CD4-positive, alpha-beta T cell treated with Interleukin-6 for 4 hours (primary cell): ENCODE measurements at places on chromosomes 12 and 14.

DNA sequence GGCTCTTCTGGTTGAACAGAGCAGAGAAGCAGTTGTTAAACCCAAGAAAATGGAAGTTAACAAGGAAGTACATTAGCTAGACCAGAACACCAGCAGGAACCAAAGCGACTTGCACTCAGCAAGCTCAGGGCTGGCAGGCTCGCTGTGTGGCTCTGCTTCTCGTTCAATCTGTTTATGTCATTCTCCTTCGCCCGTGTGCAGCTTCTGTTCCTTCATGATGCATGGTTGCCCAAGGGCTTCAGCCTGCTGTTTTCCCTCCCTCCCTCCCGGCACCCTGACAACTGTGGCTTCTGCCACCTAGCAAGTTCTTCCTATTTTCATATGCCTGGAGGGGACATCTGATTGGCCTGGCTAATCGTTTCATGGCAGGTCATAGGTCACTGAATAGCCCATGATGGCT lies 25.3 kb downstream of the PIGH start:
- DNase-seq, result no peak

- no peak for DNase-seq
Measured at GRCh38 chr14:60756847-60757246, 22.3 kb downstream of the MNAT1 start.

- DNase-seq, result peak; percentile 68
Measured at GRCh38 chr14:34043627-34044372, 92.9 kb upstream of the EGLN3 start.

GRCh38 chr12:74401035-74401434 lies 136.6 kb upstream of the ATXN7L3B start:
- DNase-seq, result no peak

DNA sequence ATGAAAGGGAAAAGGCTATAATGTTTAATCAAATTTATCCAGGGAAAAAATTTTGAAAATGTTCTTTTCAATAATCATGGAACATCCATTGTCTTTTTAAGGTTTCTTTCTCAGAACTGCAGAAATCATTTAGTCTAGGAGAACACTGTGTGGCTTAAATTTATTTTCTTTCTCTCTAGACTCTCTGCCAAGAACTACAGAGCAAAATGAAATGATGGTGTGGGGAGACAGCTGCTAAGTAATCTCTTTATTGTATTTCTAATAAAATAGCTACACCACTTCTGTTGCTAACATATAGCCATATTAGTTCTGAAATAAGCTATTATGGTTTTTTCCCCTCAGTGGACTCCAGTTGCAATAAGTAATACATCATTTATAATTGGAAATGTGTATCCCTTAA lies 120.9 kb downstream of the EFCAB11 start:
- no peak for DNase-seq

DNA sequence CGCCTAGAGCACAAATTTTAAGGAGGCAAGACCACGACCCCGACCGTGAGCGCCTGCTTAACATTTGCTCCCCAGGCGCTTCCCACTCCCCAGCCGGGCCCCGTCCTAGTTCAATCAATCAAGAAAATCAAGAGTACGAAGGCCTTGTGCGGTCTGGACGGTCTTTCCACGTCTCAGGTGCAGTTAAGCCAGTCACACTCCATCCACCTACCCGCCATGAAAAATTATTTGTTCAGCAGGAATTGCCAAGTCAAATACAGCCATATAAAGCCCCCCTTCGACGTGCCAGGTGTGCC lies 603 bp upstream of the LRR1 start:
- no peak for DNase-seq

GRCh38 chr12:573232-573631 lies 90.0 kb downstream of the NINJ2 start:
- DNase-seq, result no peak

GRCh38 chr14:64272019-64272418 lies 22.2 kb downstream of the ESR2 start:
- no peak for DNase-seq

DNA sequence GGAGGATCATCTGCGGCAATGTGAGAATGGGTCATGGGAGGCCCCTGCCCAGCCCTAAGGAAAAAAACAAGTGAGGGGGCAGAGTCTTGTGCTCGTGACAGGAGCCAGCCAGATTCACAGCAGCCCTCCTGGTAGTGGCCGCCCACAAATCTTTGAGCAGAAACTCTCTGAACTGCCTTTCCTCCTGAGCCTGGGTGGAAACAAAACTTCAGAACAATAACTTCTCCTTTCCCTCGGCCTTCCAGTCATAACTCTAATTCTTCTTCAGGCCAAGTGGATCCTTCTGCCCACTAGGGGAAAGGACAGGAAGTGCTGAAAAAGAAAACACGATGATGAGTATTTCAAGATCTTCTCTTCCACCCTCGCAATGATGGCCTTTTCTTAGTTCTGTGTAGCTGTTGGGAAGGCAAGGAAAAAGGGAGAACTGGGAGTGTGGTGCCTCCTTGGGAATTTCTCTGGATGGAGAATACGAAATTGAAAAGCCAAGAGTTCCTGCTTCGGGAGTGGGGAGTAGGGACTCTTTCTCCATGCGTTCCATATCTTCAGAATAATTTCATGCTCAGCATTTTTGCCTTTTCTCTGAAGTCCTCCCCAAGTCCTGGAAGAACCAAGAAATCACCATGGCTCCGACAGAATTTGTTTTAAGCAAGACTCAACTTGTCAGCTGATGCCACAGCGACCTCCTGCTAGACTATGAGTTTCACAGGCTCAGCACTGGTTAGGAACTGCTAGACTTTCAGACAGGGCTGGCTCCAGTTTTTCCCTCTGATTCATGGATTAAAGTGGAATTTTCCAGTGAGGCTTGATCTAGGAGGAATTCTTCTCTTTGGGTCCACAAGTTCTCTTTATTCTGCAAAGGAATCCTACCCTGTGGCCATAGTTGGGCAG lies 188.9 kb downstream of the CAND1 start:
- no peak for DNase-seq

DNA sequence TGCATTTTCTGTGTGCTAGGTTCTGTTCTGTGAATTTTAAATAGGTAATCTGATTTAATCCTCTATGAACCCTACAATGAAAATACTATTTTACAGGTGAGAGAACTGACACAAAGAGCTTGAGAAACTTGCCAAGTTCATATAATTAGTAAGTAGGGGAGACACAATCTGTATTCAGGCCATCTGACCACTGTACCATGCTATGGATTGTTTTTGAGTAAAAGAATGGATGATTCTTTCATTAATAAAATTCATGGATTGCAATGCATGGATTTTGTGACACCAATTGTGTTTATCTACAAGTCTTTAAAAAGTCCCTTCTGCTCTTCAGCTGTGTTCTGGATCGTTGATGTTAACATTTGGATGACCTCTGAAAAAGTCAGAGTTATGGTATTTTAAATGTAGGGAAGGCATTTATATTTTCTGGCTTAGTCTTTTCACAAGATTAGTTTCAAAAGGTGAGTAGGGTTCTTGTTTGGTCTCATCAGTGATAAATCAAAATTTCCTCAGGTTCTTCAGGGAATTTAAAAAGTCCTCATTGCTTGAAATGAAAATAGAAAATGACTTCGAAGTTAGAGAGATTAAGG lies 15.4 kb upstream of the DYRK2 start:
- no peak for DNase-seq

- DNase-seq, result no peak
Measured at GRCh38 chr12:116318576-116319232, 41.2 kb upstream of the MED13L start.

- DNase-seq, result no peak
Measured at GRCh38 chr12:21751517-21751916, 23.0 kb downstream of the KCNJ8 start.

DNA sequence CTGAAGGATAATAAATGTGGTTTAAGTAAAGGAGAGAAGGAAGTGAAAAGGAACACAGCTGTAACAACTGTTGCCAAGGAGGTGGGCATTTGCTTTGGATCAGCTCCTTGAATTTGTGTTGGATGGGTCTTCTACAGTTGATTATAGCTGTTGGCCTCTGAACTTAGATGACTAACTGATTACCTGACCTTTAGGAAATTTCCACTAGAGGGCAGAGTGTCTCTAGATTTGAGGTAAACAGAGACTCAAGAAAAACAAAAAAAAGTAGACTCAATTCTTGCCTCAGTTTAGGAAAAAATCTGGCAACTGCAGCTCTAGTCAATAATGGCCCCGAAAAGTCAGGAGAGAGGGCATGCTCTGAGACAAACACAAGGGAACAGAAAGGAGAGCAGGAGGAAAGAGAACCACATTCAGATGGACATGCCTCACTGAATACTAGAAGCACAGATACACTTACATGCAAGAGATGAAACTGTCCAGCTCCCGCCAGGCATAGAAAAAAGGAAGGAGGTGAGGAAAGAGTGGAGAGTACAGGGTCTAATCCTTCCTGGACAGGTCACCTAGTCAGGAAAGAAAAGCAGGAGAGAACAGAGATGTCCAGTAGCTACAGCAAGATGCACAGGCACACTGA lies 20.6 kb downstream of the COX14 start:
- no peak for DNase-seq

DNA sequence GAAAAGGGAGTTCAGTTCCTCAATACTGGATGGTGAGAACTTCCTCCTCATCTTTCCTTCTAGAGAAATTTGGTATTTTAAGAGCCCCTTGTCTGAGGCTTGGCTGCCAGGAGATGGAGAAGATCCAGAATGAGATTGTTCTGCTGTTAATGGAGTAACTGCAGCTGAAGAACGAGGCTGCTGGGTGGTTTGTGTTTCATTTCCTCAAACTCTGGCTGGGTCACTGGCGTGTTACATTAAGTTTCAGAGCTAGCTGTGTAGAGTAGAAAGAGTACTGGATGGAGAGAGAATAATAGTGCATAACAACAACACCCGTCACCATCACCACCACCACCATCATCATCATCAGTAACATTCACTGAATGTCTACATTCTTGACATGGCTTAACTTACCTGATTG lies 325.0 kb upstream of the TBX3 start:
- DNase-seq, result no peak

DNA sequence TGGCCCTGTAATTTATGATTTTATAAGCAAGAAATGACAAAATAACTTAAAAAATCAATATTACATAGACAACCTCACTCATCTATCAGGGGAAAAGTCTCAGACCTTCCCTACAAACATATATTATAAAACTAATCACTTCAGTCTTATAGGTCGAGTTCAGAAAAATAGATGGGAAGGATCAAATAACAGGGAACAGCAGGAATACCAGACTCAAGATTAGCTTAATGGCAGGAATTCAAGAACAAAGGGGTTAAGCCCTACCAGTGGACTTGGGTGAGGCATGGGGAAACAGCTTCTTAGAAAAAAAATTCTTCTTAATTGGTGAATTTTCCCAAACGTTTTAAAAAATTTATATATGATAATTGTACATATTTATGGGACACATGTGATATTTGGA lies 51.6 kb upstream of the CRY1 start:
- no peak for DNase-seq

DNA sequence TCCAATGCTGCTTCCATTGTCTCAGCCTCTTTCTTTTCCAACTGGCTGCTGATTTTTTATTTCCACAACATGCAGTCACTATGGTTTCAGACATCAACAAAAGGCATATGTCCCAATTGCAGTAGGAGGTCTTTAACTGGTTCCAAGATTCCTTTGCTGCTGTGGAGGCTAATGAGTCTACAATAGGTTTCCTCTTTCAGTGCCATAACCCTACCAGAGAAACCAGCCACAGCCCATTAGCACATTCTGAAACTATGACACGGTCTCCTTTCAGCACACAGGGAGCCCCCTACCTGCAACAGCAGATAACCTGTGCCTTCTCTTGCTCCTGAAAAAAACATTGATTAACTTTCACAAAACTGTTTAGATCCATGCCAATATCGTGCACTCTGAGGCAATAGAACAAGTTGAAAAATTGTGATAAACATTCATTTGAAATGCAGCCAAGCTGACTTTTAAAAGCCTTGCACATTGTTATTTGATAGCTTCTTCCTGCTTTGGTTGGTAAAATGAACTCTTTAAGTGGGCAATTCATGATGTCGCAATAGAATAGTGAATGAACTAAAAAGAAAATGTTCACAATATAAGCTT lies 32.4 kb downstream of the PLEKHG7 start:
- DNase-seq, result no peak
